ENCODE measurements at places on chromosomes 3 and 15. TPM values are rescaled to one million over a fixed set of nuclear protein-coding genes. Genes with fewer than 3 reads are reported as not detected.

LRRC31 gene
- not detected for total RNA-seq

CKMT1B gene
- total RNA-seq, result not detected

DNAH1 gene
- 8.1 TPM for total RNA-seq

TMEM108 gene
- 0.45 TPM for total RNA-seq

CNTN3 gene
- 1.3 TPM for total RNA-seq

LRTM1 gene
- total RNA-seq, result not detected

CAND2 gene
- 0.91 TPM for total RNA-seq

Data from A375 (cell line).